Activated CD4-positive, alpha-beta memory T cell treated with anti-CD3 and anti-CD28 coated beads, Interleukin-2, amount 10 ng/mL, durations not matched to agents 7 days and 5 days (primary cell): ENCODE measurements at places on chromosomes 1 and 21. TPM values are rescaled to one million over a fixed set of nuclear protein-coding genes. Genes with fewer than 3 reads are reported as not detected.

DNA sequence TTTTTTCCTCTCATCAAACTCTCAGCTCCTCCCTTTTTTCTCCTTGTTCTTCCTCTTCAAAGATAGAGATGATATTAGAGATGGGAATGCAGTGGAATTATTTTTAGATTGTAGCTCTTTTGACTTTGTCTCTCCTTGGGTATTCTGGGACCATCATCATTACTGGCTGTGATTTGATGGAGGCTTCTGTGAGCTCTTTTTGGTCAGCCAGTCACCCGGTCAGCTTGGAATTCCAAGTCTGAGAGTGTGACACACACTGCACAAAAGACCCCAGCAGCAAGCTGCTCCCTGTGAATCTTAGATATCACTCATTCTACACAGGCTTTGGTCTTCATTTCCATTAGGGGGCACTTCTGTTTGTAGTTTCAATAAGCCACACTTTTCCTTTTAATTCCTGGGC is 51.6 kb upstream of the NEK7 start:
- no peak overlapping the region for H3K4me3 ChIP-seq
- no peak for DNase-seq
- peaks cover 17% of the 10 kb centered on the region for H3K4me1 ChIP-seq
- no peaks in the 10 kb centered on the region for H3K27me3 ChIP-seq
- no peak overlapping the region for H3K27ac ChIP-seq

GRCh38 chr1:222644636-222644980 is 26.7 kb downstream of the MIA3 start:
- H3K4me1 ChIP-seq: peaks cover 27% of the 10 kb centered on the region
- H3K4me3 ChIP-seq: peak overlapping the region; percentile 99
- no peaks in the 10 kb centered on the region for H3K27me3 ChIP-seq
- H3K27ac ChIP-seq: peak overlapping the region; percentile 88
- no peak for DNase-seq
- H3K36me3 ChIP-seq: peaks cover 22% of the 10 kb centered on the region

GRCh38 chr1:113488576-113489177 is 98.4 kb downstream of the MAGI3 start:
- no peak overlapping the region for H3K4me3 ChIP-seq
- H3K27me3 ChIP-seq: no peaks in the 10 kb centered on the region
- DNase-seq: no peak
- H3K36me3 ChIP-seq: peaks cover 6% of the 10 kb centered on the region
- peaks cover 4% of the 10 kb centered on the region for H3K4me1 ChIP-seq
- no peak overlapping the region for H3K27ac ChIP-seq

DNA sequence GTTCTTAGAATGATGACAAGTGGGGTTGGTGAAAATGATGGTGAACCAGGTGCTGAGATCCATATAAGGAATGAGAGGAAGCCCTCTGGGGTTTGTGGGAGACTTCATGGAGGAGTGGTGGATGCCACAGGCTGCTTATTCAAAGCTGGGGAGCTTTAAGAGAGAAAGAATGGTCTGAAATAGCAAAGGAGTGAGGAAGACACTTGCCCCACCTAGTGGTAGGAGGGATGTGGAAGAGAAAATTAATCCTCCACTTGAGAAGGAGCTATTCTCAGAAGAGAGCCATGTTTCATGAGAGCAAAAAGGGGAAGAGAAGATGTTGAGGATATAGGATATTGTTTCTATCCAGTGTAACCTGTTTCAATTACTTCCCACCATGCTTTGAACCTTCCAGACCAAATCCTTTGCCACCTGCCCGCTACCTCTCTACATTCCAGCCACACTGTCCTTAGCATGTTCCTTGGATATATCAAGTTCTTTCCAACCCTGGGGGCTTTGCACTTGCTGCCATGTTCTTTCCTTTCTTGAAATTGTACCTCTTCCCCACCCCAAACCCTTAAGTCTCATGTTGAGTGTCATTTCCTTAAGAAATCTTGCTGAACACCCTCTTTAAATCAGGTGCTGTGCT is 19.6 kb upstream of the ZNF648 start:
- H3K4me3 ChIP-seq: no peak overlapping the region
- H3K4me1 ChIP-seq: peaks cover 19% of the 10 kb centered on the region
- peak; percentile 37 for DNase-seq
- H3K27ac ChIP-seq: no peak overlapping the region
- H3K36me3 ChIP-seq: no peaks in the 10 kb centered on the region

DNA sequence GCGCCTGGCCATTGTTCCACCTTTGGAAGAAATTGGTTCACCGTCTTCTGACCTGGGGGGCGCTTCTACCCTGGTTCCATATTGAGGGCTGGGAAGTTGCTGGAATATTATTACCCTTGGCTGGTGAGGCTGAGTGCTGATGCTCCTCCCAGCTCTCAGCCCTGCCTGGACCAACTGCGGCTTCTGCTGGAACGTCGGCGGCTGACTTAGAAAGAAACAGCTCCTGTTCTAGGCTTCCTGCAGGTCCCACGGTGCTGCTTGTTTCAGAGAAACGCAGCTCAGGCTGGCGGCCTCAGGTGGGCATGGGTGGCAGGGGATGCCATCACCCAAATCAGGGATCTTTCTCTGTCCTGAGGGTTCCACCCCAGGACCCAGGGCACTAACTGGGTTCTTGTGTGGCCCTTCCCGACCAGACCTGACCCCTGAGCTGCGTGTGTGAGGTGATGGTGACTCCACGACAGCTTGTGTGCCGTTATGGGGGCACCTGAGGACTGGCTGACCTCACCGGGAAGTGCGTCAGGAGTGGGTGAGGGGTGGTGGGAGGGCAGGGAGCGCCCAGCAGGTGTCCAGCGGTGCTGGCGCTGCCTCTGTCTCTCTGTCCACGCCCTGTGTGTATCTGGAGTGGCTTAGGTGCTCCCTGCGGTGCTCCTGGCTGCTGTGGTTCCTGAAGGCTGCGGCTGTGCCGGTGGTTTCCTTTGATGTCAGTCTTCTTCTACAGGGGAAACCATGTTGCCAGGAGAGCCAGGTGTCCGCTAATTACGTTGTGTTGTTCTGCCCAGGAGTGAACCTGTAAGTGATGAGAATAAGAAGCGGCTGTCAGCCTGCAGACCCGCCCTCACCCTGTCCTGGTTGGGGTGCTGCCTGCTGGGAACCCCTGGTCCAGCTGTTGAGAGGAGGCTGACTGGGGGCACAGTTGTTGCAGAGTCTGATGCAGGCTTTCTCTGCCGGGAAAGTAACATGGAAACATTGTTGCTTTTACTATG is 8.9 kb downstream of the SKI start:
- H3K27me3 ChIP-seq: no peaks in the 10 kb centered on the region
- peak; percentile 73 for DNase-seq
- H3K27ac ChIP-seq: peak overlapping the region; percentile 28
- peaks cover 86% of the 10 kb centered on the region for H3K4me1 ChIP-seq
- peaks cover 44% of the 10 kb centered on the region for H3K36me3 ChIP-seq
- H3K4me3 ChIP-seq: peak overlapping the region; percentile 14

DNA sequence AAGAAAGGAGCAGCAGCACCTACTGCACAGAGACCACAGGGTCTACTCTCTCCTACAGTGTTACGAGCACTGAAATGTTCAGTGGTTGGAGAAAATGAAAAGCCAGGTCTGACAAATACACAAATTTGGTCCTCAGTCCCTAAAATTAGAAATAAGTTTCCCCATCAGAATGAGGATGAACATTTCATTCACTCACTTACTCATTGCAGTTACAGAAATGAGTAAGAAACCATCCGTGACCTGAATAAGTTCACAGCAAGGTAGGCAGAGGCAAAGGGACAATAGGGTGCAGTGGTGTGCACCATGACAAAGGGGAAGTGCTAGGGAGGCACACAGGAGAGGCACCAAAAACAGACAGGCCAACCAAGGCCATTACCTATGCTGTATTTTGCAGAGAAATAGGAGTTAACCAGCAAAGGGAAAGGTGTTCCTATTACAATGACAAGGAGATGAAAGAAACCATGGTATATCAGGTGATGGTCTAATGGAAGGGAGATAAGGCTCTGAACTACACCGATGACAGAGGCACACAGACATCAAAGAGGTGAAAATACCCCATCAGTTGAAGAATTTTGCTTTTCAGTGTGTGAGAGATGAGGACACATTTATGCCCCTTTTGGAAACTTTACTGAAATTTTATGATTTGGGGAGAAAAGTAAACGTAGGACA is 29.4 kb downstream of the VAV3 start:
- no peaks in the 10 kb centered on the region for H3K36me3 ChIP-seq
- H3K27ac ChIP-seq: peak overlapping the region; percentile 66
- peak overlapping the region; percentile 0 for H3K4me3 ChIP-seq
- no peaks in the 10 kb centered on the region for H3K27me3 ChIP-seq
- H3K4me1 ChIP-seq: peaks cover 32% of the 10 kb centered on the region
- DNase-seq: peak; percentile 52

DNA sequence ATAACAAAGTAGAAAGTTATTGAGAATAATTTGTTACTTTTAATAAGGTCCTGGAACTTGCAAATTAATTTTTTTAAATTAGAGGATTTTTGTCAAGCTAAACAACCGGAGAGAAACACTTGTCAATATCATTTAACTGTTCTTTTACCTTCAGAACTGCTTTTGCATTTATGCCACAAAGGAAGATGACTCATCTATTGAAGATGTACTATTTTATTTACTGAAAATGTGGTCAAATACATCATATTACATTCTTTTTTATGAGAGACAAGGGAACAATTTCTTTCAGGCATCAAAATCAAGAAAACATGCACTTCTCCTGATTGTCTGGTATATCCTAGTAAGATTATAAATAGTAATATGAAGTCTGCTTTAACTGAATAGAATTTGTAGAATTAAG is 558.2 kb upstream of the PRMT6 start:
- no peaks in the 10 kb centered on the region for H3K27me3 ChIP-seq
- H3K4me1 ChIP-seq: no peaks in the 10 kb centered on the region
- no peaks in the 10 kb centered on the region for H3K36me3 ChIP-seq
- no peak overlapping the region for H3K27ac ChIP-seq
- no peak for DNase-seq
- no peak overlapping the region for H3K4me3 ChIP-seq

DNA sequence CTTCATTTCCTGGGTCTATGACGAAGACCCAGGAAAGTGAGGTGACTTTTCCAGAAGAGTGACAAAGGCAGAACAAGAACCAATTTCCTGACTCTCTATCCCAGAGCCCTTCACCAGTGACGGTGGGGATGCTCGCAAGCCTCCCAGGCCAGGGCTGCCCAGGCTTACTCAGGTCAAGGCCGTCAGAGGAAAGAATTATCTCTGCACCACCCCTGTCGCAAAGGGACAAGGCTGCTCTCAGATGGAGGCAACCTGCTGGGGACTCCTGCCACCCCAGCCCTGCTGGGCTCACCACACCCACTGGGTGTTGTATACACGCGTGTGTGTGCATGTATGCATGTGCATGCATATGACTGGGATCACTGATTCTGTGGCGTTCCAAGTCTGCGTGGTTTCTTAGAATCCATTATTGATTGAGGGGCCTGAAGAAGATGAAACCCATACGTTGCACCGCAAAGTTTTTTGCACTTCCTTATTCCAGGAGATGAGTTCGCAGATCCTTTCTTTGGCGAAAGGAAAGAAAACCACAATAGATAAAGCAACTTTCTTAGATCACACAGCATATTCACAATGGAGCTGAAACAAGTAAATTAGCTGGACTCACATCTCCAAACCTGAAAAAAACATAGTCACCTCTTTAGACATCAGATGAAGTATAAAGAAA is 255.8 kb downstream of the RHOU start:
- no peaks in the 10 kb centered on the region for H3K4me1 ChIP-seq
- no peak for DNase-seq
- H3K36me3 ChIP-seq: no peaks in the 10 kb centered on the region

GRCh38 chr1:30672661-30673060 is 50.7 kb downstream of the MATN1 start:
- H3K27ac ChIP-seq: no peak overlapping the region
- H3K27me3 ChIP-seq: peaks cover 10% of the 10 kb centered on the region
- DNase-seq: no peak
- H3K36me3 ChIP-seq: no peaks in the 10 kb centered on the region

DNA sequence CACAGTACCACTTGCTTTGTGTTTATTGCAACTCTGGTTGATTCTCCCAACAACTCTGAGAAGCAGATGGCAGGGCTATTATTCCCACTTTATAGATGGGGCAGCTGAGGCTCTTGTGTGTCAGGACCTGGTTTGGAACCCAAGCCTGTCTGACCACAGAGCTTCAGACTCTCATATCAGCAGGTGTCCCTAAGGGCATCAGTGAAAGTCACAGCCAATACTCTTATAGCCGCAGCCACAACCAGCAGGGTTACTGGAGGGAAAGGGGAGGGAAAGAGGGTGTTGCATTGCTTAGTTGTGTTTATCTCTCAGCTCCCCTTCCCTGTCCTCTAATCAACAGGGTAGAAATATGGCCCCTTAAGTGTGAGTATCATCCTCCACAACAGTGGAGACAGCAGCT is 304.0 kb downstream of the RRAGC start:
- no peaks in the 10 kb centered on the region for H3K36me3 ChIP-seq
- H3K27ac ChIP-seq: no peak overlapping the region
- no peak for DNase-seq
- peaks cover 50% of the 10 kb centered on the region for H3K4me1 ChIP-seq

GRCh38 chr1:78419309-78419708 is 71.5 kb upstream of the PTGFR start:
- no peak overlapping the region for H3K27ac ChIP-seq
- H3K4me3 ChIP-seq: no peak overlapping the region
- H3K4me1 ChIP-seq: no peaks in the 10 kb centered on the region
- no peak for DNase-seq
- no peaks in the 10 kb centered on the region for H3K36me3 ChIP-seq
- no peaks in the 10 kb centered on the region for H3K27me3 ChIP-seq

- H3K4me3 ChIP-seq: no peak overlapping the region
- peaks cover 88% of the 10 kb centered on the region for H3K36me3 ChIP-seq
- H3K27ac ChIP-seq: no peak overlapping the region
These were observed 45.4 kb downstream of the ADSS2 start for GRCh38 chr1:244406337-244406736.

DNA sequence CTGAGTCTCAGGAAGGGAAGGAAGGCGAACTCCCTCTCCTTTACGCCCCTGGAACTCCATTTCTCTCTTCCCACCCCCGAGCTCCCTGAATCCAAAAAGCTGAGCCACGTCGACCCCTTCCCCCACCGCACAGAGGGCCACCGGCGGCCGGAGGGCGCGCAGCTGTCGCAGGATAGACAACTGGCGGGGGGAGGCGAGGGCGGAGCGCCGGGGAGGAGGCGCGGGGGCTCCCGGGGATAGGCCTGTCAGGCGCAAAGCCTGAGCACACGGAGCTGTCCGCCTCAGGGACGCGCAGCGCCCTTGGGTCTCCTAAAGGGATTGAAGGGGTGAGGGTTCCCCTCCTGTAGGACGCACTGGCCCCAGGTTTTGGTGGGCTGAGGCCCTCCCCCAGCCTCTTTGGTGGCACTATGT is 752 bp upstream of the ACTA1 start:
- H3K4me1 ChIP-seq: peaks cover 23% of the 10 kb centered on the region
- H3K27me3 ChIP-seq: peaks cover 71% of the 10 kb centered on the region
- no peak for DNase-seq

- no peaks in the 10 kb centered on the region for H3K4me1 ChIP-seq
- peaks cover 4% of the 10 kb centered on the region for H3K36me3 ChIP-seq
- no peak overlapping the region for H3K27ac ChIP-seq
- H3K4me3 ChIP-seq: no peak overlapping the region
- no peaks in the 10 kb centered on the region for H3K27me3 ChIP-seq
These were observed 40.8 kb downstream of the SLC37A1 start for GRCh38 chr21:42554251-42554961.

AADACL3 gene
- not detected for total RNA-seq

C8B gene
- total RNA-seq: not detected

NR1I3 gene
- not detected for total RNA-seq

CD5L gene
- not detected for total RNA-seq
